Common myeloid progenitor, CD34-positive (primary cell): ENCODE measurements at places on chromosomes 3 and 15.

DNA sequence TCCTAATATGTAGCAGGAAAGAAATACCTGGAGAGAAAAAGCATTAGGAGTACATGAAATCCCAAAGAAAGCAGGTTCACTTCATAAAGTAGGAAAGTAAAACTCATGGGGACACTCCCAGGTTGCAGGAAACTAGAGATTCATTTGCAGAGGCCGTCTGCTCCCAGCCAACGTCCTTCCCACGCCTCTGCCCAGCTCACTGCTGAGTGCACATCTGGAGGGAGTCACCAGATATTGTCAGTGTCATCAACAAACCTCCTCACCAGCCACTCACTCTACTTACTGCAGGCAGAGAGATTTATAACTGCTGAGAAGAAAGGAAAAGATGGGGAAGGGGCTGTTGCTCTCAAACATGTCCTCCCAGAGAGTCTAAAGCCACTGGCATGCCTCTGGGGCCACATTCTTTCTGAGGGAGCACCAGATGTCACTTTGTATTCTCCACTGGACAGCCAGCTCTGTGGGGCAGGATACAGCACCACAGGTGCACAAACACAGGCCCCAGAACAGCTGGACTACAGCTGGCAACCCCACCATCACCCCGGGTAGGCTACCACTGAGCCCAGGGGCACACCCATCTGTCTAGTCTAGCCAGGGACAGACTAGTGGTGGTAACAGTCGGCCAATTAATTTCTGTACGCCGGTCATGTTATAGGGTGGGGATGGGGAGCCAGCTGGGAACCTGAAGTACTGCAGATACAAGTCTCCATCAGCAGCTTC is 64.5 kb downstream of the NPTN start:
- DNase-seq: no peak

DNA sequence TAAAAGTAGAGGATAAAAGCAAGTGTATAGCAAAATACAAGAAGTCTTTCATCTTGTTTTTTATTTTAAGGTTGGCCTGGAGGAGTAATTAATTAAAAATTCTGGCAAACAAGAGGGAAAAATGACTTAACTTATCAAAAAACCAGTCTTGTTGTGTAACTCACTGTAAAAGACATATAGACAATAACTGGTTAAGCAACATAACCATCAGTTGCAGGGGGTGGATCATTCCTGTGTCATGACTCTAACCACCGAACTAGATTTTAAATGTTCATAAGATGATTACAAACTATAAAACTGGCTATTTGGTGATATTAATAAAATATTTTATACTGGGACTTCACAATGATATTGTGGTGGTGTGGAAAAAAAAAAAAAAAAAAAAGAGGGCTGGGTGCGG is 130.6 kb downstream of the STAG1 start:
- DNase-seq: no peak

DNA sequence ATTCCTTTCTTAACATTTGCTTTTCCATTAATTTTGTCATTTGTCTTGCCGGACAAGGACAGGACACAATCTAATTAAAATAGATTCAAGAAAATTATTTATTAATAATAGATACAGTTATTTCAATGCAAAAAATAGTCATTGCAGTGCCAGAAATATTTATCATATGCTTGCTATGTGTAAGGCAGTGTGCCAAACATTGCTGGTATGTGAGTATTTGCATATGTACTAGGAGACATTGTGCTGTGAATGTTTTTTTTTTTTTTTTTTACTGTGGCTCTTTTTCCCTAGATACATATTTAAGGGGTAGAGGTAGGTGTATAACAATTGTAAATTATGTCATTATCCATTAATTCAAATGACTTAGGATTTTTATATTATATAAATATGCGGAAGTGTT is 23.3 kb downstream of the SPRED1 start:
- no peak for DNase-seq

- DNase-seq: no peak
Measured at GRCh38 chr15:80558631-80559319, 136.3 kb upstream of the ABHD17C start.

DNA sequence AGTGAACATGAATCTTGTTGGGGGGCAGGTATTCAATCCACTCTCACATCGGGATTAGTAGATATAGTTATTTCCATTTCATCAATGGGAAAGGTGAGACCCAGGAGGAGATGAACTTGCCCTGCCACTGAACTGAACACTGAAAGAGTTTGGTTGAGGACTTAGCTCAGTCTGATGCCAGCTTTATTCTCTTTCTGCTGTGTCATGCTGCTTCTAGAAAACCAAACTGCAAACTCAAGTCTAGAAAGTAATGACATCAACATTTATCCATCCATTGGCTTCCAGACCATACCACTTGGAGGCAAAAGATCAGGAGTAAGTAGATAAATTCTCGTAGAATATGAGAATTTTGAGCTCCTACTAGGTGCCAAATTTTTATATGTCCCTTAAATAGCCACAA is 288.0 kb upstream of the CTNNB1 start:
- DNase-seq: peak; percentile 26

DNA sequence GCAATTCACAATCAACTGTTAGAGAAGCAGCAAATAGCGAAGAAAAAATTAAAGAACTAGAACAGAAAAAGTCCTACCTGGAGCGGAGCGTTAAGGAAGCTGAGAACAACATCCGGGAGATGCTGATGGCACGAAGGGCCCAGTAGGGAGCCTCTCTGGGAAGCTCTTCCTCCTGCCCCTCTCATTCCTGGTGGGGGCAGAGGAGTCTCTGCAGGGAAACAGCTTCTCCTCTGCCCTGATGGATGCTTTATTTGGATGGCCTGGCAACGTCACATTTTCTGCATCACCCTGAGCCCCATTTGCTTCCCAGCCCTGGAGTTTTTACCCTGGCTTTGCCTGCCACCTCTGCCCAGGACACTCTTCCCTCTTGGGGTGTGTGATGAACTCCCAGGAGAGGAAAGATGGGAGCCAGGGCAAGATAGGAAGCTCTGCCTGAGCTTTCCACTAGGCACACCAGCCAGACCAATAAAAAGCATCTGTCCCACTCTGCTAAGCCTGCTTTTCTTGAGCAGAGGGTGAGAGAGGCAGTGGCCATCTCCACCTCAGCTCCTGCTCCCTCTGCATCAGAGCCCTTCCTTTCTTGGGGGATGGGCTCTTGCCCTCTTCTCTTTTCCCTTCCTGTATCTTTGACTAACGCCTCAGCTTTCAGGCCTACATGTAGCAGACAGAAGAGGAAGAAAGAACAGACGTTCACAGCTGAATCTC is 39.4 kb downstream of the PPARG start:
- DNase-seq: no peak

DNA sequence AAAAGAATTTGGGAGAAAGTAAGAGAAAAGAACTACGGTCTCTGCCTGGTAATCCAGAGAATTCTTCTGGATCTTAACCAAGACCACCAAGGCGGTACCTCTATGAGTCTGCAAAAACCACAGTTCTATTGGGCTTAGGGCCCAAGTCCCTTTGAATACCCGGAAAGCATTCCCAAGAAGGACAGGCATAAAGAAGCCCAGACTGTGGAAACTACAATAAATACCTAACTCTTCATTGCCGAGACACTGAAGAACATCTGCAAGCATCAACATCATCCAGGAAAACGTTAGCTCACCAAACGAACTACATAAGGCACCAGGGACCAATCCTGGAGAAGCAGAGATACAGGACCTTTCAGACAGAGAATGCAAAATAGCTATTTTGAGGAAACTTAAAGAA is 162.3 kb upstream of the TMC3 start:
- DNase-seq: no peak

DNA sequence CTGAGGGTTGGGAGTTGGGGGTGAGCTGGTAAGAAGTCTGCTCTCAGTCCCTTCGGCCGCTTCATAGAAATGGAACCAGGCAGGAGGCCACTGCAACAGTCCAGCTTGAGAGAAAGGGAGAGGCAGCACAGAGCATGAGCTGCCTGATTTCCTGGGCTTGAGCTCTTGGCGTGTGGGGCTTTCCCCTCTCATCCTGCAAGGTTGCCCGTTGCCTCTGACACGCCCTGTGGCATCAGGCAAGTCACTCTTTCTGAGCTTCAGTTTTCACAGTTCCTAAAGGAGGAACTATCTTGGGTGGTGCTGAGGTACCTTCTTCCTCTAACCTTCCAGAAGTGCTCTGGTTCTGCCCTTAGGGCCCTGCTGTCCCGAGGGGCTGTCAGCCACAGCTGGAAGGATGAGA is 4.9 kb downstream of the MESP2 start:
- no peak for DNase-seq
